Fibroblast of pulmonary artery (primary cell): ENCODE measurements at places on chromosomes 2 and 18.

- peak; percentile 0 for DNase-seq
These were observed 1009.2 kb upstream of the FANCL start for GRCh38 chr2:59250307-59250677.

DNA sequence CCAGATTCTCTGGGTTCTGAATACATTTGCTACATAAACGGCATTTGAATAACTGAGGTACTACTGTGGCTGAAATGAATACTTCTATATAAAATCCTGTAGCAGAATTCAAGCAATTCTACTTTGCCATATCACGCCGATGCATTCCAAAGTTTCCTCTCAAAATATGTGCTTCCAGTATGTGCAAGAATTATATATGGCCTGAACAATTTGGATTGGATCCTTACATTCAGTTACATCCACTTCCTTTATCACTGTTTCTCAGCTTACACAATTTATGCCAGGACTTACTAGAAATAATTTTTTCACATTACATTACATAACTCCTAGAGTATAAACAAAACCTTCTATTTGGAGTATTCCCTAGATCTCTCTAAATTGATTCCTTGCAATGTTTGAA is 46.3 kb upstream of the STAT4 start:
- DNase-seq, result no peak

GRCh38 chr2:226585130-226585561 is 214.5 kb downstream of the IRS1 start:
- no peak for DNase-seq

DNA sequence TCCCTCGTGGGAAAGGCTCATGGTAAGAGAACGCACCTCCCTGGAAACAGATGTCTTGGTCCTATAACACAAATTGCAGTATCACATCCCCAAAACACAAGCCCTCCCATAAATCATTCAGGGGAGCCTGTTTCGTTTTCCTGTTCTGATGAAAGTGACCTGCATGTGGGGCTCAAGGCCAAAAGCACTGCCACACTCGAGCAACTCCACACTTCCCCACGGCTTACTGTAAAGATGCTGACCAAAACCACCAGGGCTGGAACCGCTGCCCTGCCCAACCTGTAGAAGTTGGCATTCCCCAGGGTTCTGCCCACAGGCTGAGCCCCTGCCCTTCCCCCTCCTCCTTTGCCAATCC is 139.7 kb downstream of the BCL11A start:
- DNase-seq, result no peak

DNA sequence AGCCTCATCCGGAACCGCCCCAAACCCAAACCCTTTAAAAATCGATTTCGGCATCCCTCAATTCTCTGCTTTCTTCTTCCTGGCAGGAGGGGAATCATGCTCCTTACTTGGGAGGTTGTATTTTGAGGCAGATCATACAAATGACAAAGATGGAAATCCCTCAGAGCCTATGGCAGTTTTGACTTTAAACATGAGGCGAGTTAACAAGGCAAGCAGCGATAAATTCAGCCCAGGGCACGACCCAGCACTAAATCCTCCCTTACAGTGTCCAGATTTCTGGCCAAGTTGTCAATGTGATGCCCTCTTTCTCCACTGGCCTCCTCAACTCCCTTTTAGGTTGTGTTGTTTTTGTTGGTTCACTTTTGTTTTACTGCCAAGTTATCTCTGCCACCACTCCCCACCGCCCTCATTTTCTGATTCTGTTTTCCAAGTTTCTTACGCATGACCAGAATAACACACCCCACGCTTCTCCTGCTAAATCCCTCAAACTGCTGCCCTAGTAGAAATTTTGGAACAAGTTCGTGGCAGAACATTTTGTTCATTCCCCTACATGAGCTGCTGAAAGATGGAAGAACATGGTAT is 68.3 kb downstream of the CTAGE1 start:
- DNase-seq, result peak; percentile 91

DNA sequence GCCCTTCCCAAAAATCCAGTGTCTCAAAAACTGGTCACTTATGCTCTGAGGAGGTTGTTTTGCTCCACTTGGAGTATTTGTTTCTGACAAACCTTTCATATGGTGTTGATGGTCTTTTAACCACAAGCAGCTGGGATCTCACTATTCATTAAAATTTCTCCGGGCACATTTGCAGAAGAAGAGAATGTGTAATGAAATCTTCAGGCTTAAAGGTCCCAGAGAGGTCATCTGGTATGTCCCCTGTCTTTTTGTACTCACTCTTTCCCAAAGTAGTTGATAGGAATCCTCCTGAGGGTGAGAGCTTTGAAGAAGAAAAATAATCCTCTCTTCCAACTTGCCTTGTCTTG is 430.8 kb downstream of the SETBP1 start:
- no peak for DNase-seq

GRCh38 chr18:36638224-36638623 is 190.6 kb downstream of the TPGS2 start:
- no peak for DNase-seq

- no peak for DNase-seq
These were observed 157.3 kb upstream of the CTNNA2 start for GRCh38 chr2:79355569-79355968.

- DNase-seq, result no peak
These were observed 31.8 kb downstream of the TDRD15 start for GRCh38 chr2:21155365-21156136.

DNA sequence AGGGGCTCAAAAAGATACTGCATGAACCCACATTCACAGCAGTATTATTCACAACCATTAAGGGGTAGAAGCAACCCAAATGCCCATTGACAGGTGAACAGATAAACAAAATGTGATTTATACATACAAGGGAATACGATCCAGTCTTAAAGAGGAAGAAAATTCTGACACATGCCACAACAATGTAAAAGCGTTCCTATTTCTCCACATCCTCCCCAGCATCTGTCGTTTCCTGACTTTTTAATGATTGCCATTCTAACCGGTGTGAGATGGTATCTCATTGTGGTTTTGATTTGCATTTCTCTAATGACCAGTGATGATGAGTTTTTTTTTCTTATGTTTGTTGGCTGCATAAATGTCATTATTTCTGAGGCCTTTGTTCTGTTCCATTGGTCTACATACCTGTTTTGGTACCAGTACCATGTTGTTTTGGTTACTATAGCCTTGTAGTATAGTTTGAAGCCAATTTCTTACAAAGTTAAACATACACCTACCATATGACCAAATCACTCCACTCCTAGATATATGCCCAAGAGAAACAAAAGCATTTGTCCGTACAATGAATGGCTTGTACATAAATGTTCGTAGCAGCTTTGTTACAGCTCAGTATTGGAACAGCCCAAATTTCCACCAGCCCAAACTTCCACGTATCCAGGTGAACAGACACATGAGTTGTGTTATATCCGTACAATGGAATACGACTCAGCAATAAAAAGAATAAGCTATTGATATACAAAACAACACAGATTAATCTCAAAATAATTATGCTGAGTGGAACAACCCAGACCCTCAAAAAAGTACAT is 85.1 kb downstream of the TMEM131 start:
- no peak for DNase-seq

DNA sequence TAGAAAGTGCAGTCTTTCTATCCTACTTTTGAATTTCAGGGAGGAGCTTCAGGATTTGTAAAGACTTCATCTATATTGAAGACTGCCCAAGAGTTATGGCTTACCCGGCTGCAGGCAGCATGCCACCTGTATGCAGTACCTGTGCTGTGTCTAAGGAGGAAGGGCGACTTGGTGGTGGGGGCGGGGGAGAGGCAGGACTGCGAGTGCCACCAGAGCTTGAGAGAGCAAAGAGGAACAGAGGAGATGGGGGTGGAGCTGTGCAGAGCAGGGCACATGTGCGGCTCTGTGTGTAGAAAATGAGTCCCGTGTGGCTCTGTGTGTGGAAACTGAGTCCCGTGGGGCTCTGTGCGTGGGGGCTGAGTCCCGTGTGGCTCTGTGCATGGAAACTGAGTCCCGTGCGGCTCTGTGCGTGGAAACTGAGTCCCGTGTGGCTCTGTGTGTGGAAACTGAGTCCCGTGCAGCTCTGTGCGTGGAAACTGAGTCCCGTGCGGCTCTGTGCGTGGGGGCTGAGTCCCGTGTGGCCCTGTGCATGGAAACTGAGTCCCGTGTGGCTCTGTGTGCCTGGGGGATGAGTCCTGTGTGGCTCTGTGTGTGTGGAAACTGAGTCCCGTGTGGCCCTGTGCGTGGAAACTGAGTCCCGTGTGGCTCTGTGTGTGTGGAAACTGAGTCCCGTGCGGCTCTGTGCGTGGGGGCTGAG is 43.2 kb downstream of the LDLRAD4 start:
- no peak for DNase-seq

DNA sequence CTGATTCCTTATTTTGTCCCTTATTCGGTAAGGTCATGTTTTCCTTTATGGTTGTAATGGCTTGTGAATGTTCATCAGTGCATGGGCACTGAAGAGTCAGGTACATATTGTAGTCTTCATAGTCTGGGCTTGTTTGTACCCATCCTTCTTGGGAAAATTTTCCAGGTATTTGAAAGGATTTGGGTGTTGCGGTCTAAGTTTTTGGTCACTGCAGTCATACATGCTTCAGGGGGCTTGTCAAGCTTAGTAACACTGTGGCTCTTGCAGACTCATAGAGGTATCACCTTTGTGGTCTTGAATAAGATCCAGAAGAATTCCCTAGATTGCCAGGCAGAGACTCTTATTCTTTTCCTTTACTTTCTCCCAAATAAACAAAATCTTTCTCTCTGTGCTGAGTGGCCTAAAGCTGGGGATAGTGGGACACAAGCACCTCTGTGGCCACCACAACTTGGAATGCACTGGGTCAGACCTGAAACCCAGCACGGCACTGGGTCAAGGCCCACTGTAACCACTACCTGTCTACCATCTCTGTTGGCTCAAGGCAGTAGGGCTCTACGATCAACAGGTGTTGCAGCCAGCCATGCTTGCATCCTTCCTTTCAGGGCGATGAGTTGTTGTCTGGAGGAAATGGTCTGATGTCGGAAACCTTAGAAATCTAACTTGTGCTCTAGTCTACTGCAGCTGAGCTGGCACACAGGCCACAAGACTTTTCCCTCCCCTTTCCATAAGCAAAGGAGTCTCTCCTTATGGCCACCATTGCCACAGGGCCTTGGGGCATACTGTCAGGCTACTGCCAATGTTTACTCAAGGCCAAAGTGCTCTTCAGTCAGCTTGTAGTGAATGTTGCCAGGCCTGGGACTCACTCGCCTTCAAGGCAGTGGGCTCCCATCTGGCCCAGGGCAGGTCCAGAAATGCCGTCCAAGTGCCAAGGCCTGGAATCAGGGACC is 21.5 kb downstream of the IL1RN start:
- DNase-seq, result no peak

- no peak for DNase-seq
These were observed 173.7 kb upstream of the HNRNPA3 start for GRCh38 chr2:177038787-177039484.

DNA sequence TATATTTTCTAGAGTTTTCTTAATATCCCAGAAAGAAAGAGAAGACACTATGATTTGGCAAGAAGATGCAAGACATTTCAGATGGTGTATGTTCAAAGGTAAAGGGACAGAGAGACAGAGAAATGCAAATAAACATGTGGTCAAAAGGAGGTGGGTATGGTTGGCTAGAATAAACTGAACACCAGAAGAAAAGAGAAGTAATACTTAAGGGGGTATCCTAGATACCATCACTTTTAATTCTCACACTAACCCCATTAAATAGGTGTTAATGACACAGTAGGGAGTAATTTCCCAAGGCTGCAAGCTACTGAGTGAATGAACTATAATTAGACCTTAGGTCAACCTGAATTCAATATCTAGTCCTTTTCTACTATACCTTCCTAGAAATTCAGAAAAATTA is 111.2 kb upstream of the CD226 start:
- DNase-seq, result no peak

DNA sequence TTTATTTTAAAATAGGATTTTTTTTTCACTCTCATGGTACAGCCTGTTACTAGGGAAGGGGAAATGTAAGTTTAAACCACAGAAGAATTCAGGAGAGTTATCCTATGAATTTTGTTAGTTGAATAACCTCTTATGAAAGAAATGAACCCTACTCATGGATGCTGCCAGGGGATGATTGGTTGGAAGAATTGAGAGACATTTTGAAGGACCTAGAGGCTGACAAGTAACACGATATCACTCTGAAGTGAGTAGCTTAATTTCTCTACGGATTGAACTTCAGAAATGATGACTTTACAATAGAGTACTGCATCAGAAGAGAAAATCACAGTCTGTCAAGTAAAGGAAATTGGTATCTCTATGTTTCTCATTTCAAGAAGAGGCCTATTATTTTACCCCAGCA is 1346.2 kb downstream of the SUCLG1 start:
- no peak for DNase-seq

- DNase-seq, result peak; percentile 17
These were observed 90.1 kb downstream of the ACKR3 start for GRCh38 chr2:236659758-236660150.

DNA sequence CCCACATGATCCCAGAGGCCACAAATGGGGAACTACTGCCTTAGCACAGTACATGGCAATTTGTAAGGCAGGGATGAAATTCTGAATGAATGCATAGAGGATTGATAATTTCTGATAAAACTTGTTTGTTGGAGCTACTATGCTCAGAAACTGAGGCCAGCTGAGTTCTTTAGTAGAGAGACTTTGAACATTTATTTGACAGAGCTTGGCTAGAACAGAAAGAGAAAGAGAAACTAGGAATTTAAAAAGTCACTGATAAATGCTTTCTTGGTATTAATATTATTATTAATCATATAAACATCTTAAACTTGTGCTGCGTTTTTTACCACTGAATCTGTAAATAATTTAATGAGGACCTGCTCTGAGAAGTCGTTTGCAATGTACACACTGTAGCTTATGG is 923.7 kb upstream of the CNTNAP5 start:
- no peak for DNase-seq

GRCh38 chr2:217988014-217988839 is 14.6 kb downstream of the TNS1 start:
- peak; percentile 80 for DNase-seq

GRCh38 chr2:42999391-42999841 is 207.0 kb upstream of the HAAO start:
- no peak for DNase-seq

GRCh38 chr18:63002305-63002704 is 287.0 kb downstream of the PHLPP1 start:
- DNase-seq, result no peak

- DNase-seq, result peak; percentile 94
These were observed at the start of gene DNPEP for GRCh38 chr2:219387306-219388120. Gene DNPEP, minus strand, starts transcription at chr2:219387912. Its CDS starts 118 bp downstream, at chr2:219387794.

GRCh38 chr2:237540223-237540775 is 26.1 kb upstream of the PRLH start:
- no peak for DNase-seq

GRCh38 chr2:75533135-75533534 is 27.6 kb downstream of the EVA1A start:
- no peak for DNase-seq

GRCh38 chr2:239371726-239372686 is 28.8 kb downstream of the HDAC4 start:
- no peak for DNase-seq

GRCh38 chr2:212073360-212073759 is 465.2 kb downstream of the ERBB4 start:
- no peak for DNase-seq
